Hematopoietic multipotent progenitor cell treated with erythropoietin and hydrocortisone succinate and interleukin-3 and kit ligand, for 6 days (in vitro differentiated cells): ENCODE measurements at places on chromosomes 4 and X.

- DNase-seq: no peak
These were observed 297.2 kb upstream of the AADAT start for GRCh38 chr4:170386971-170387370.

- DNase-seq: peak; percentile 88
These were observed 21.8 kb downstream of the HAUS3 start for GRCh38 chr4:2220016-2220630.

GRCh38 chr4:140090215-140090731, 63.7 kb downstream of the MAML3 start:
- no peak for DNase-seq

DNA sequence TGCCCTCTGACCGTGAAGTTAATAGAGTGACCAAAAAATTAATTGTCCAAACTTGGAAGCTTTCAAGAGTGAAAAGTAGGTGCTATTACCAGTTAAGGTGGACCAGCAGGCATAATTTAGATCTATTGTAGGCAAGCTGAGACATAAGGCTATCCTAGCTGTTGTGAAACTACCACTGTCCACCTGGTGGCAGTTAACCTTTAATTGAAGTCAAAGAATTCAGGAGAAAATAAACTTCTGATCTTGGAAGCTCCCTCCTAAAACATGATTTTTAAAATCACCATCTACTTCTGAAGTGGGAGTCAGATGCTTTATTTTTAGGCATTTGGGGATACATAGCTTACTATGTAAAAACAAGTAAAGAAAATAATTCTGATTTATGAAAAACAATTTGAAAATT, 636.3 kb upstream of the HTR2C start:
- DNase-seq: peak; percentile 27

GRCh38 chrX:118603981-118604380, 108.4 kb downstream of the DOCK11 start:
- DNase-seq: peak; percentile 78

DNA sequence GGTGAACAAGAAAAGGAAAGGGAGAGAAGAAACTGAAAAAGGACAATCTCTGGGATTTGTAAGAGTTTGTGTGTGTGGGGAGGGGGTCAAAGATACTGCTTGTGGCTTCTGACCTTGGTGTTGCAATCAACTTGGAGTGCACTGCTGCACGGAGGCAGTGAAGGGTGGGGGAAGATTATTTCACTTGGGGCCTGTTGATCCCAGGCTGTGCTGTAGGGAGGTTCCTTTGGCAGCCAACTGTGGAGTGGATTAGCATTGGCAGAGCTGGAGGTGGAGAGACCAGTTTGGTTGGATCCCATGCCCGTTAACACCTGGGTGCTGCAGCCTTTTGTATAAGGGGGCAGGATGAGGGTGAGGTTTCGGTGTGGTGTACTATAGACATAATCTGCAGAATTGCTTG, 38.2 kb downstream of the AFF1 start:
- peak; percentile 73 for DNase-seq

- no peak for DNase-seq
These were observed 195.2 kb downstream of the KDR start for GRCh38 chr4:54930226-54930625.

- peak; percentile 54 for DNase-seq
These were observed 568 bp downstream of the FHDC1 start for GRCh38 chr4:152936446-152937335.

DNA sequence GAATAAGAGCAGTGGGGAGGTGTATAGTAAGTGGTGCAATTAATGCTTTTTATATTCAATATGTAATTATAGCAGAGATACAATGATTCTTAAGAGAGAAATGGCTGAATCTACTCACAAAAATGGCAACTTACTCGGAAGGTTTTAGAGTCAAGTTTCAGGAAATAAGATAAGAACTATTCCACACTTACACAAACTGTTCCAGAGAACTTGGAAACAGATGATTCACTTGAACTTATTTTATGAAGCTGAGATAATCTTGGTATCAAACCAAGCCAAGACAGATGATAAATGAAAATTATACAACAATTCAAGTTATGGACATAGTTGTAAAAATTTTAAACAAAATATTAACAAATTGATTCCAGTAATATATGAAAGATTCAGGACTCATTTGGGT, 311.3 kb upstream of the HS3ST1 start:
- DNase-seq: no peak

DNA sequence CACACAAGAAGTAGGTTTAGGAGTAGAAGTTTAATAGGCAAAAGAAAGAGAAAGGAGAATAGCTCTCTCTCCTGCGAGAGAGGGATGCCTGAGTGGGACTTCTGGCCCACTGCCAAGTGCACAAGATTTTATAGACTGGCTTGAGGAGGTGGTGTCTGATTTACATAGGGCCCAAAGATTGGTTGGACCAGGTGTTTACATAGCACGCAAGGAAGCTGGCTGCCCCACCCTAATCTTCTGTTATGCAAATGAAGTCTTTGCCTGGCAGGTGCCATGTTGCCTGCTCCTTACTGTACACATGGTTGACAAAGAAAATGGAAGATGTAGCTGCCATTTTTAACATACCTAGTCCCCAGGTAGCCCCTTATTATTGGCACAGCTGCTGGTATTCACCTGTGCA, 170.8 kb upstream of the GATB start:
- DNase-seq: no peak

DNA sequence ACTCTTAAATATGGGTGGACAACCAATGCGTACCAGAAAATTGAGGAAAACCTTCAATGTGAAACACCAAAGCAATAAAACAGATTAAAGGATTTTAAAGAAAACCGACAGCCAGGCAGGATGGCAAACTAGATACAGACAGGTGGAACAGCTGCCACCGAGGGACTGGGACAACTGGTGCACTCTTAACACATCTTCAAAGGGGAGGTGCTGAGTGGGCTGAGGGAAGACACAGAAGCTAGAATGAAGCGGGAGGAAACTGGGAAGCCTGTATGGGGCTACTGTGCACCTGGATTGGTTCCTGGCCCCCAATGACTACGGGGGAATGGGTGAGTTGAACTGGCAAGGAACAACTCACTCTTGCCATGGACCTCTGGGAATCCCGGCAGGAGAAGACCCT, 20.7 kb downstream of the ZNF280C start:
- no peak for DNase-seq

DNA sequence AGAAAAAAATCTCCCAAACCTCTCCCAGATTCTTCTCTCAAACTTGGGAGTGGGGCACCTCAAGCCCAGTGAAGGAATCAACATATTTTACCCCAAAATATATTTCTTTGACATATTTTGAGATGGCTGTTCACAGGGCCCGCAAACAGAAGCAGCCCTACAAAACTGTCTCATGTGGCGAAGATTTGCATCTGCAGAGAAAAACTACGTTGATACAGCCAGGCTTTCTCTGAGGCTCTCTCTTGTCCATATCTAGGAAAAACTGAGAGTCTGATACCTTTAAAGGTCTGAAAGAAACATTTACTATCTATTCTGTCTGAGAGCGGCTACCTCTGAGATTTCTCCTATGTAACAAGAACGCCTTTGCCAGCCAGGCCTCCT, 23.3 kb upstream of the TMSB4X start:
- no peak for DNase-seq

DNA sequence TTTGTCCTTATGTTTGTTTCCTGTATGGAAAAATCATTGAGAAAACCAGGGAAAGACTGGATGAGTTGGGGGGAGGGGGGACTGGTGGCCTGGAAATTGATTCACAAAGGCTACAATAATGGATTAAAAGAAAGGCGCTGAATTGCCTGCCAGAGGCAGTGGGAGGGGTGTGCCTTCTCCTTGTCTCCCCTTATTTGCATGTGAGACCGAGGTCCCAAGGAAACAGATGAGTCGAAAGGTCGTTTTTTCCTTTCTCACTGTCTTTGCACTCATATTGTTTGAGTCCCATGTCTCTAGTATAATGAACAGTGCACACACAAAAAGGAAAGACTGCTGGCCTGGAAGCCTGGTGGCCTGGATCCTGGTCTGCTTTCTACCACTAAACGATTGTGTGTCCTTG, 86.6 kb upstream of the ZDHHC15 start:
- DNase-seq: no peak

- DNase-seq: no peak
These were observed 201.9 kb downstream of the ADGRA3 start for GRCh38 chr4:22313976-22314375.

GRCh38 chr4:110418641-110419040, 57.3 kb upstream of the ENPEP start:
- DNase-seq: no peak

- DNase-seq: no peak
These were observed 85.9 kb downstream of the GATB start for GRCh38 chr4:151674804-151675391.

DNA sequence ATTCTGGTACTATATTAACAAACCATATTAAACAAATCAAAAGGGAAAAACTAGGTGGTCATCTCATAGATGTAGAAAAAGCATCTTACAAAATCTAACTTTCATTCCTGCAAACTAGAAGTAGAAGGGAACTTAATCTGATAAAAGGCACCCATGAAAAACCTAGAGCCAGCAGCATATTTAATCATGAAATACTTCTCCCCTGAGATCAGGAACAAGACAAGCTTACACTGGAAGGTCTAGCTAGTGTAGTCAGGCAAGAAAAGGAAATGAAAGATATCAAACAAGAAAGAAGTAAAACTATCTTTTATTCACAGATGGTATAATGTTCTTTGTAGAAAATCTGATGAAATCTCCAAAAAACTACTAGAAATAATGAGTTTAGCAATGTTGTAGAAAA, 41.2 kb downstream of the ATP10D start:
- DNase-seq: no peak

GRCh38 chrX:53481816-53482465, 47.8 kb upstream of the HSD17B10 start:
- DNase-seq: peak; percentile 80

DNA sequence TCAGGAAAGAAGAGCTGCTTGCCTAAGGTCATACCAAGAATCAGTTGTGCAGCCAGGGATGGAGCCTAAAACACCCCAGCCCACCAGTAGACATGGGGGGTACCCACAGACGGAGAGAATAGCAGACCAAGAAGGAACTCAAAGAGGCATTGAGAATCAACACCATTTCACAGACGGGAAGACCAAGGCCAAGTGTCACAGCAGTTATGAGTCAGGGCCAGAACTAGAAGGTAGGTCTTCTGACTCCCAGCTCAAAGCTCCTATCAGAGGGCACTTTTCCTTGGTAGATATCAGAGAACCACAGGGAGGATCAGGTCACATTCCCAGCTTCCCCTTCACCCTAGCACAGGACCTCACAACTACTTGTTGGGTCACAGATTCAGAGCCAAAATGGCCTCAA, 14.5 kb downstream of the OTUD5 start:
- DNase-seq: no peak

DNA sequence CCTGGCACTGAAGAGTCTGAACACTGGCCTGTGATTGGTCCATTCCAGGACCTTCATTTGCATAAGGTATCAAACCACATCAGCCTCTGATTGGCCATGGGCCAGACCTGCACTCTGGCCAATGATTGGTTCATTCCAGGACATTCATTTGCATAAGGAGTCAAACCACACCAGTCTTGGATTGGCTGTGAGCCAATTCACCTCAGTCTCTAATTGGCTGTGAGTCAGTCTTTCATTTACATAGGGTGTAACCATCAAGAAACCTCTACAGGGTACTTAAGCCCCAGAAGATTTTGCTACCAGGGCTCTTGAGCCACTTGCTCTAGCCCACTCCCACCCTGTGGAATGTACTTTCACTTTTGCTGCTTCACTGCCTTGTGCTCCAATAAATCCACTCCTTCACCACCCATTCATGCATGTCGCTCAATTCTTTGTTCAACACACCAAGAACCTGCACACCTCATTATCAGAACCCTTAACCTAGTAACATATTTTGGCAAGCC, 14.2 kb upstream of the HERC5 start:
- peak; percentile 36 for DNase-seq

DNA sequence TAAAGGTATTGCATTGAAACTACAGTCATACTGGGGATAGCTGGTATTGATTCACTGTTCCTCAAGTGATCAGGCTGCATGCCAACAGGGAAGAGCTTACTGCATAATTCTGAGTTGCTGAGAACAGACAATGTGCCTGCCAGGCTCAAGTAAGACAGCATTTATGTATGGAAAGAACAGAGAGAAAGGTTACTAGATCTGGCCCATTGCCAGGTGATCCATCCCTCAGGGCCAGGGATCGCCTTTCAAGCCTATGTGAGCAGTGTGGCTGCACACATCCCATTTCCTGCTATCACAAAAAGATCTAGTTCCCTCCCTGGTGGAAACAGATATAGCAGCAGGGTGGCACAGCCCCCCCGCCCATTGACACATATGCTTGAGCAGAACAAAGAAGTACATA, 254.0 kb downstream of the TMA16 start:
- DNase-seq: peak; percentile 11

GRCh38 chr4:182831376-182831775, 85.8 kb downstream of the DCTD start:
- no peak for DNase-seq
